ENCODE measurements at places on chromosomes 3 and 15.

DNA sequence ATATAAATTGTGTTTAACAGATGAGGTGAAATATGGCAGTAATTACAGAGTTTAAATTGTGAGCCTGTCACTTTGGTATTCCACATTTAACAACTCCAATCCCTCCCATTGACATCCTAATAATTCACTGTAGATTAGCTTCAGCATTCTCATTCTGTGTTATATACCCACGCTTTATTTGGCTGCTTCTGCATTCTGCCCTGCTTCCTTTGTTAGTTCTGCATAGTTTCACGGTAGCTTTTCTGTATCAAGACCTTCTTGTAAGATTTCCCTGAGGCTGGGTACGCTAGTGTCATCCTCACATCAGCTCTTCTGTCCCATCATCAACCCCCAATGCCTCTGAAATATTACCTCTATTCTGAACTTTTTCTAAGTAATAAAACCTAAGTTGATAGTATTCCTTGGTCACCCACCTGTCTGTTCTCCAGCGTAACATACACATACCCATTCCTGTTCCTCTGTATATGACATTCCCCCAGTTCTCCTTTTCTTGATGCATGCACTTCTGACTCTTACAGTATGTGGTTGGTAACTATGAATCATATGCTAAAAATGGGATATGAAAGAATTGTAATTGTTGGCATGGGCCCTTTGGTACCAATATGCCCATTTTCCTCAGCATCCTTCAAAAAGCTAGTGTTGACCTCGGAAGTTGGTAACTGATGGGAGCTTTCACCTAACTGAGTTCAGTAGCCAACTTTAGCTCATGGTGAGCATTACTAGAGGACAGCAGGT, 171.2 kb downstream of the KLHL25 start:
- peak; percentile 40 for DNase-seq

DNA sequence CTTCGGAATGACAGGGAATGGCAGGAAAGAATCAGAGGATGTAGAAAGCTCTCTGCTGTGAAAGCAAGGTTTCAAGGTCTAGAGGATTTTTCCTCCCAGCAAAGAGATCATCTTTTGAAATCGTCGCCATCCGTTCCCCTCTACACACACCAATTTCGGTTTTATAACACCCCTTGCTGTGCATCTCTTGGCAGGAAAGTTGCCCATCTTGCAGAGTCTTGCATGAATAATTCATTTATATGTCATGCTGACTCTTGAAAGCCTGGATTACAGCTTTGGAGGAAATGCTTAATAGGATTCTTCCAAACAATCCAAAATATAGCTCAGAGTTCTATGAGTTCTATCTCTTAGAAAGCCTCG, 262.7 kb downstream of the CHL1 start:
- DNase-seq: no peak

DNA sequence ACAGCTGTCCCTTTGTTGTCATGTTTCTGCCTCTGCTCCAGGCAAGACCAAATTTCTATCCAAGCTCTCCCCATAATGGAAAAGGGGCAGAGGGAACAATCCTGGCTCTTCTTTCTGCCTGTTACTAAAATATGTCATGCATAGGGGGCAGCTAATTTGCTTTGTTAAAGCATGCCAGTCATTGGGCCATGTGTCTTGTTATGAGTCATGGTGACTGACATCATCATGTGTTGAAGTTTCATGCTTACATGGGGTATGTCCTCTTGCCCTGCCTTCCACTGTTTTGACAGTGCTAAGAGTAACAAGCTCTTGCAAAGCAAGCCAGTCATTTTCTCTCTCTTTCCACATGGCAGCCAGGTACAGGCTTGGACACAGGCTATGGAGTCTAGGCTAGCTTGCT, 268.9 kb downstream of the GABRB3 start:
- no peak for DNase-seq

- no peak for DNase-seq
Observed at GRCh38 chr3:111690242-111690641, 95.1 kb upstream of the ZBED2 start.

DNA sequence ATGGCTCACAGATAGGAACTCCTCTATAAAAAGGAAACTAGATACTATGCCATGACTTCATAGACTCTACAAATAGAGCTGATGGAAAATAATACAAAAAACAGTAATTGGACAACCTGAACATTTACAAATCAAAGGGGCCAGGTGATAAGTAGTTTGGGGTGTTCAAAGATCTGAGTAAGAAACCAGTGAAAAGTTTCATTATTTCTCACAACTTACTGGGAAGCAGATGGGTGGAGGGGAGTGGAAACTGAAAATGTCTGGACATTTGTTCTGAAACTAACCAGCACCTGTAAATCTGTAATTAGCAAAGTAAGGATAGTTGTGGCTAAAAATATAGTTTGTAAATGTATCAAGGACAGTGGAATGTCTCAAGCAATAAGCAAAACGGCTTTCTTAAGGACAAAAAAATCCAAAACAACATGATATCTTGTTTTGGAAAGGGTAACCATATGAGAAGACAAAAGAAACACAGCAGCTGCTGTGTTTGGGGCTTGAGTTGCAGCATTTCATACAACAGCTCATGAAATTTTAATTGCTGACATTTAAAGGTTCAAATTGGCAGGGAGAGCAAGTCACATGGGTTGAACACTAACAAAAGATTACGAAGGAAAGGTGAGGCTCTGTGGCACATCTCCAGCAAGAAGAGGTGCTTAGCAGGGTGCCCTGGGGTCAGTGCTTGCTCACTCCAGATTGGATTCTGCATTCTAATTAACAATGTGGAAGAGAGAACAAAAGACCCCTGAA, 26.8 kb upstream of the THBS1 start:
- DNase-seq: no peak

GRCh38 chr3:135158520-135158919, 363.5 kb downstream of the EPHB1 start:
- no peak for DNase-seq

Data from kidney capillary endothelial cell (primary cell).